ENCODE measurements at places on chromosomes 6 and 20.
A peak's percentile ranks its signal among the peaks of the same experiment; 100 is the strongest.

- DNase-seq, result no peak
Observed at GRCh38 chr6:41504466-41505121, 41.6 kb upstream of the FOXP4 start.

- DNase-seq, result no peak
Observed at GRCh38 chr6:111192911-111193555, 105.7 kb downstream of the SLC16A10 start.

DNA sequence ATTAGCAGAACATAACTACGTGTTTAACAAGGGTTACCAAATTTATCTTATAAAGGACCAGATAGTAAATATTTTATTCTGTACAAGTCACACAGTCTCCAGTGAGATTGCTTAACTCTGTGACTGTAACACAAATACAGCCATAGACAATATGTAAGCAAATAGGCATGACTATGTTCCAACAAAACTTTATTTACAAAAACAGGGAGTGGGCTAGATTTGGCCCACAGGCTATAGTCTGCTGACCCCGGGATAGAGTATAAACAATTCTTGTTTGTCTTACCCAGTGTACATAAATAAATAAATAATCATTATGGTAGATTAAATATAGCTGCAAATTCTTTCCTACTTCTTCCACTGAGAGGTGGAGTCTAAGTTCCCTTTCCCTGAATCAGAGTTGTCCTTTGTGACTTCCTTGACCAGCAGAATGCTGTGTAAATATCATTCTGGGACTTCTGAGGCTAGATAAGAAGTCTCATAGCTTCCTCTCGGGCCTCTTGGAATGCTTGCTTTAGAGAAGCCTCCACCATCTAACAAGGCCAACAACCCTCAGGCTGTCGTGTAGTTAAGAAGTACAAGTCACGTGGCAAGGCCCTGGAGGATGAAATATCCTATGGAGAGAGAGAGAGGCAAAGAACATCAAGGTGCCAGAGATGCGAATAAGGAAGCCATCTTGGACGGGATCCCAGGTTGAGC lies 59.1 kb upstream of the TMEM244 start:
- DNase-seq, result no peak

GRCh38 chr6:16031278-16031981 lies 97.5 kb upstream of the MYLIP start:
- no peak for DNase-seq

GRCh38 chr20:54167909-54168872 lies 5.6 kb downstream of the CYP24A1 start:
- DNase-seq, result peak; percentile 87

DNA sequence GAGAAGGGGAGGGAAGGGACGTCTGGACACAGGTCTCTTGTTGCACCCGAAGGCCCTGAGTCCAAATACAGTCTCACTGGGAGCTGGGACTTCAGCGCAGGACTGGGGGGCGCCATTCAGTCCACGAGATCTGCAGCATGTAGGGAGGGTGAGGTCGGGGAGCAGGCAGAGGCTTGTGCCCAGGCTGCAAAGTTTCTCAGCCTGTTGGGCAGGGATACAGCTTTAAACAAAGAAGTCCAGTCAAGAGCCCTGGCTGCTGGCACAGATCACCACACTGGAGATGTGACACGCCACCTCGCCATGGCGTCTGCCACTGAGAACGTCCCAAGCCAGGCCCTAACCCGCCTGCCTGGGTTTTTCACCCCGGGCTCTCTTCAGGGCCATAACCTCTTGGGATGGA lies 256.6 kb downstream of the DLL1 start:
- DNase-seq, result no peak

- no peak for DNase-seq
Observed at GRCh38 chr20:15056246-15056645, 718.8 kb upstream of the FLRT3 start.

DNA sequence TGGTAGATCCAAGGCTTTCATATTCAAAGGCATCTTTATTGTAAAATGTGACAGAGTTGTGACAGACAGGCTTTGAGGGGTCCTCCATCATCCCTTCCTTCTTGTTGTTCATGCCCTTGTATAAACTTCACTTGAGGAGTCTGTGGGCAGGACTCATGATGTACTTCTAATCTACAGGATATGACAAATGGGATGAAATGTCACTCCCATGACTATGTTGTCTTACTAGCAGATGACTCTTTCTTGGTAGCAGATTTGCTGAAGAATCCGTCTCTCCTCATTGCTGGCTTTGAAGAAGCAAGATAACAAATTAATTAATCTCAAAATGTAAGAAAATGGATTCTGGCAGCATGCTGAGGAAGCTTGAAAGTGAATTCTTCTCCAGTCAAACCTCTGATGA lies 566.1 kb downstream of the TFAP2B start:
- no peak for DNase-seq

DNA sequence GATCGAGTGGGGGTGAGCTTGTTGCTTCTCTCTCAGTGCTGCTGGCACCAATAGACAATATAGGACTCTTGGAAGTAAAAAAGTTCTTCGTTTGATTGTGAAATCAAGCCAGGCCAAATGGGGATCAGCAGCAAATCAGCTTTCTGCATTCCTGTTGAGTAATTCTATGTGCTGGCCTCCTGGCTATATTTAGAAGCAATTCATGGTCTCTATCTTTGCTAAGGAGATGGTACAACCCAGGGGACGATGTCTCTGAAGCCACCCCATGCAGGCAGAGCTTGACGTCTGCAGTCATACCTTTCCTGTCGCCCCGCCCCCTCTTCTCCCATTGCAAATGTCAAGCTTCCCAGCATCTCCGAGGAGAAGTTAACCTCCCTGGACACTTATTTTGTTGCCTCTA lies 199.1 kb downstream of the SCP2D1 start:
- peak; percentile 26 for DNase-seq

Measured in RWPE1 (cell line).